ENCODE measurements at places on chromosomes 6 and 20.

GRCh38 chr6:144341831-144342527 is 56.8 kb downstream of the UTRN start:
- DNase-seq = no peak

GRCh38 chr6:38012573-38012972 is 193.0 kb downstream of the ZFAND3 start:
- peak; percentile 36 for DNase-seq

DNA sequence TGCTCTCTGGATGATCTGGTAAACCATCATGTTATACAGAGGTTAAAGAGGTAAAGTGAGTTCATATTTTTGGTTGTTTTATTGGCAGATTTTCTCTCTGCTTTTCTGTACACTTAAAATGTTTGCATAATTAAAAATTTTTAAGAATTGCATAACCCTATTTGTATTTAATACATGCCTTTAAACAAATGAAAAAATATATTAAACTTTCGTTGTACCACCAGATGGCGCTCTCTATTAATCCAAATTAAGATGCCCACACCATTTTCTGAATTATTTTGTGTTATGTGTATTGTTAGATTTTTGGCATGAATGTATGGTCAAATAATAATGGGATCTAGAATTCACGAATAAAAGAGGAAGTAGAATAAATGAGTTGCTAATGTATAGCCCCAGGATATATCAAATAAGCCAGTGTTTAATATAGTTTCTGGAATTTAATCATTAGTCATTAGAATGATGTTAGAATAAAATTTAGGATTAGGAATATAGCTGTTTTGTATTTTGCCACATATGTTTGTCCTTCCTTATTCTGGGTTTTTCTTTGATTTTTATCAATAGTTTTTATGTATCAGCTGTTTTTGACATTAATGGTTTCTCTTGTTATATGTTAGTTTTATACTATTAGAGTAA is 38.9 kb downstream of the SMAP1 start:
- DNase-seq = peak; percentile 66

GRCh38 chr20:19949195-19949867 is 67.8 kb upstream of the NAA20 start:
- DNase-seq = no peak

DNA sequence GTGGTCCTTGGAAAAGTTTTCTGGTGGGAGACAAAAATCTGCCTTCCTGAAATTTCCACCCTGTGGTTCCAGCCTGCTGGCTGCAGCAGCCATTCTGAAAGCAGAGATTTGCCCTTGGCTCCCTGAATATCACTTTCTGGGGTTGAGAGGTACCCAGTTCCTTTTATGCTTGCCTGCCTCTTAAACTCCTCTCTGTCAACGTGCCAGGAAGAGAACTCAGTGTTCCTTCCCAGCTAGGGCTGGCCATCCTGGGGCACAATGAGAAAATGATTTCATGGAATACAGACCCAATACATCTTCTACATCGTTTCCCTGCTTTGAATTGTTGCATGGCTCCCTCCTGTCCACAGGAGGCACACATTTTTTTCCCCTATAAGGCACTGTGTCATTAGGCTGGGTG is 1.6 kb upstream of the DSN1 start:
- DNase-seq = no peak

DNA sequence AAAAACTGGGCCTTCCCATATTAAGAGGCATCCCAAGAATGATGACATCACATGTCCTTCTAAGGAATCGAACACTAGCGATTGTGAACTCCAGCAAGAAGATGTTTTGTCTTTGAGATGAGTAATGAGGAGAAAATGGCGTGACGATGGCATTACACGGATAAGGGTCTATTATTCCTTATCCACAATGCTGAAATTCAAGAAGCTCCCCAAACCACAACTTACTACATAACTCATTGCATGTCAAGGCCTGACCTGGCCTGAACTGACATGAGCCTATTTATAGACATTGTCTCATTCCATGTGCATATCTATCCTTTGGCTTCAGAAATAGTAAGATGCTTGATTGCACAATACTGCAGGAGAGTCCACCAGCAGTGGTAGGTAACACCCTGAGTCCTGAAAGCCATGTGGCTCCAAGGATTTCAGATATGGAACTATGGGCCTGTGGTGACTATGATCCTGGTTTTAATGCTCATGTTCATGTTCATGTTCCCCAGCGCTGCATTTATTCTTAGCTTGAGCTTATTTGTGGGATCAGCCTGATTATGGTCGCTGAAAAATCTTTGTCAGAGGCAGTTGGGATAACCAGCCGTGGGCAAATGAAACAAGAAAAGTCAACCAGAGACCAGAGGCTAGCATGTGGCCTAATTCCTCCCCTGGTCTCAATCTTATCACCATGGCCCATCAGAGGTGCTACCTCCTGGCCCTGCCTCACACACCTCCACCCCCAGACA is 183.2 kb upstream of the JARID2 start:
- peak; percentile 83 for DNase-seq

GRCh38 chr6:145904391-145904790 is 59.8 kb downstream of the SHPRH start:
- peak; percentile 16 for DNase-seq

DNA sequence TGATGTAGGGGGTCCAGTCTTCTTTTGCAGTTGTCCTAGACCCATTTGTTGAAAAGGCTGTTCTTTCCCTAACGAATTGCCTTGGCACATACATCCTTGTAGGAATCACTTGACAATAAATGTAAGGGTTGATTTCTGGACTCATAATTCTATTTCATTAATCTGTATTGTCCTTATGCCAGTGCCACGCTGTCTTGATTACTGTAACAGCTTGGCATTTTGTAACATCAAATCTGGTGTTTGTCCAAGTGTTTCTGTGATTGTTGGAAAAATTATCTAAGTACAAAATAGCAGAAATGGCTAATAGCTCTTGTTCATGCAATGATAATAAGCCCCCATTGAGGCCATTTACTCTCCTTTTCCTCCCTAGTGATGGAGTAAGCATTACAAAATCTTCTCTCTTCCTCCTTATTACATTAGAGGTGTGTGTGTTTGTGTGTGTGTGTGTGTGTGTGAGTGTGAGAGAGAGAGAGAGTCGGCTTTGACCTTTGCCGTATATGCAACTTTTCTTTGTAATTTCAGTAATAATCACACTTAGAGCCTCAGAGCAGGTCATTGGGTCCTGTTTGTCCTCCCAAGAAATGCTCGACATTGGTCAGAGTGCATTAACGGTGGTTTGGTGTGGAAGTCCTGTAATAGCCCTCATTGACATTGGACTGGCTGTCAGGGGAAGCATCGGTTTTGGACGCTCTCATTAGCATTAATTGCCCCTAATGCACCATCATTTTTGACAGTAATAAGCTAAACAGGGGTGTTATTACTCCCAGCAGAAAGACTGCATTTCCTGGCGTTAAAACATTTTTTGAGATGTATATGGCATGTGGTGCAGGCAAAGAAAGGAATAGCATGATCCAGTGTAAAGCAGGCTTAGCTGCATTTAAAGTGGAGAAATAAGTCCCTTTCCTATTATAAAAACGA is 40.7 kb upstream of the MROH8 start:
- DNase-seq = no peak
